Tibial artery (tissue), 4 donors: ENCODE measurements at places on chromosomes 1 and 21.

DNA sequence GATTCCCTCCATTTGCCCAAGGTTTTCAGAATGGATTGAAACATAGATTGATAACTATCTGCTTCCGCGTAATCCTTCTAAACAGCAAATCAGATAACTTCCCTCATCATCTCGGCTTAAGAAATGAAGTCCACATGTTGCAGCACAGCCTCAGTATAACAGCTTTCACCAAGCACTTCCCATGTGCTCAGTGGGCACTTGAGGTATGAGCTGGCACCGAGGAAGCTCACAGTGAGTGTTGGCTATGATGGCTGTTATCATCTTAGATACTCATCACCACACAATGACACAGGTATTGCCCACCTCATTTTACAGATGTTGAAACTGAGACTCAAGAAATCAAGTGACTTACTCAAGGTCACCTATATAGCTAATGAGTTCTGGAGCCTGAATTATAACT is 43.2 kb downstream of the RCSD1 start:
- H3K27me3 ChIP-seq = no peaks in the 10 kb centered on the region
- H3K27ac ChIP-seq = no peak overlapping the region
- H3K4me3 ChIP-seq = no peak overlapping the region
- H3K4me1 ChIP-seq = no peaks in the 10 kb centered on the region
- no peaks in the 10 kb centered on the region for H3K36me3 ChIP-seq

GRCh38 chr1:170678027-170678600 is 14.2 kb downstream of the PRRX1 start:
- H3K27me3 ChIP-seq = no peaks in the 10 kb centered on the region
- no peak for DNase-seq
- peak overlapping the region; percentile 19 for H3K27ac ChIP-seq
- H3K4me3 ChIP-seq = no peak overlapping the region

GRCh38 chr1:154174654-154175053 is 17.2 kb downstream of the TPM3 start:
- no peak for DNase-seq
- no peaks in the 10 kb centered on the region for H3K27me3 ChIP-seq

DNA sequence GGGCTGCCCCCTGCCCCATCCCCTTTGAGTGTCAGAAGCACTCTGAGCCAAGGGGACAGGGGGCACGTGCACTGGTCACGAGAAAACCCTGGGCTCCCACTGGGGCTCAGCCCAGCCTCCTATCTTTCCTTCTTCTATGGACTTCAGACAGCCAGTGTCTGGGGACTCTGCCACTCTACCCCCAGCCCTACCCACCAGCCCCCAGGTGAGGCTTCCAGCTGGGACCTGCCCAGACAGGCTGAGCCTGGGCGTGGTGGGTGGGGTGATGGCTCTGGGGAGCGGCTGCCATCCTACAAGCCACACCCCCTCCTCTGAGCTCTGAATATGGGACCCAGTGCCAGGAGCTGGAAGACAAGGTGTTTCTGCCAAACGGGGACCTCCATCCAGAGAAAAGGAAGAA is 8.0 kb upstream of the SFN start:
- H3K27ac ChIP-seq = no peak overlapping the region
- no peak for DNase-seq
- no peak overlapping the region for H3K4me3 ChIP-seq
- H3K36me3 ChIP-seq = peaks cover 85% of the 10 kb centered on the region

DNA sequence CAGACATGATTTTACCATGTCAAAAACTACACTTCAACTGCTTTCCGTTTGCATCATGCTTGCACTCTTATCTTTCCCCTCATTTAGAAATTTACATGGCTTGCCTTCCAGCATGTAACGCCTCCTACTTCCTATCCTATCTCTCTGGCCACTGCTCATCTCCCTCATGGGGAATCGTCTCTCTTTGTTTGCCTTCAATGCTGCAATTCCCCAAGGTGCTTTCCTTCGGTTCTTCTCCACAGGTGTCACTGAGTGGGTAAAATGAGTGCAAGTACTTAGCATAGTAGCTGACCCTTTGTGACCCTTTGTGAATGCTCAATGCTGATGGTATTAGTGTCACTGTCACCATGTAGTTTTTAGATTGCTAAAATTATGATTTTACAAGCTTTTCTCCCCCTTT is 63.1 kb downstream of the APP start:
- H3K27ac ChIP-seq = no peak overlapping the region
- DNase-seq = no peak
- no peaks in the 10 kb centered on the region for H3K27me3 ChIP-seq
- H3K36me3 ChIP-seq = peaks cover 9% of the 10 kb centered on the region

DNA sequence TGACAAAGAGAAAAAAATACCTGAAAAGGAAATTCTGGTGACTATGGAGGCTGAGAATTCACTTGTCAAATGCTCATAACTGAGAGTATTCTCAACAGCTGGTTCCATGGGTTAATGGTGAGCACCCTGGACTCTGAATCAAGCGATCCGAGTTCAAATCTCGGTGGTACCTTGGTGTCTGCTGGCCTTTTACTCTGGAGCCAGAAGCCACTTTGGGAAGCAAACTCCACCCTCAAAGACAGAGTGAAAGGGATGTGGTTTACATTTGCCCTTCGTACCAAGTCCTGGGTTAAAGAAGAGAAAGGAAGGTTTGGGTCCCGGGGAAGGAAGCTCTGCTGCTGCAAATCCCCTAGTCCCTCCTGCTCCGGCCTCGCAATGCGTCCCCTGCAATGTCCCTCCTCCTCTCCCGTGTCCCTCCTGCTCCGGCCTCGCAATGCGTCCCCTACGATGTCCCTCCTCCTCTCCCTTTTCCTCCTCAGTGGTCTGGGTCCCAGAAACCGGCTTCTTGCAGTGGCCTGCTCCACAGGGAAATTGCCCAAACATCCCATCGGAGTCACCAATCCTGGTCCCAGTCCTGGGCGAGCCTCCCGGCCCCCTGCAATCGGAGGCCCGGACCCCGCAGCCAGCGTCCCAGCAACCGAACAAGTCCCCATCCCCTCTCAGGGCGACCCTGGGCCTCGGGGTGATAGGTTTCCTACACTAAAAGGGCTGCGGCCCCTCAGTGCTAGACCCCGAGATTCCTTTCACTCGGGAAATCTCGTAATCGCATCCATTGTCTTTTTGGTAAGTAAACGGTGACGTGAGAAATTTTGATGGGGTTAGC is 129.4 kb downstream of the PPIAL4G start:
- H3K36me3 ChIP-seq = no peaks in the 10 kb centered on the region
- no peak overlapping the region for H3K4me3 ChIP-seq
- DNase-seq = no peak
- H3K4me1 ChIP-seq = no peaks in the 10 kb centered on the region
- no peak overlapping the region for H3K27ac ChIP-seq
- peaks cover 80% of the 10 kb centered on the region for H3K27me3 ChIP-seq

GRCh38 chr1:116389013-116389412 is 16.0 kb downstream of the ATP1A1 start:
- no peak for DNase-seq
- no peaks in the 10 kb centered on the region for H3K4me1 ChIP-seq
- peaks cover 91% of the 10 kb centered on the region for H3K36me3 ChIP-seq
- H3K27ac ChIP-seq = no peak overlapping the region
- H3K4me3 ChIP-seq = no peak overlapping the region
- no peaks in the 10 kb centered on the region for H3K27me3 ChIP-seq
